Naive thymus-derived CD4-positive, alpha-beta T cell (primary cell): ENCODE measurements at places on chromosomes 4 and X.

- H3K36me3 ChIP-seq = no peaks in the 10 kb centered on the region
- H3K27ac ChIP-seq = no peak overlapping the region
- H3K27me3 ChIP-seq = no peaks in the 10 kb centered on the region
- no peak for DNase-seq
- no peak overlapping the region for H3K4me3 ChIP-seq
Measured at GRCh38 chrX:56968980-56969379, 26.4 kb downstream of the SPIN3 start.

- no peaks in the 10 kb centered on the region for H3K36me3 ChIP-seq
- no peak overlapping the region for H3K4me3 ChIP-seq
- no peaks in the 10 kb centered on the region for H3K27me3 ChIP-seq
- no peak overlapping the region for H3K27ac ChIP-seq
- DNase-seq = no peak
Measured at GRCh38 chrX:117977526-117977925, 139.1 kb downstream of the KLHL13 start.

DNA sequence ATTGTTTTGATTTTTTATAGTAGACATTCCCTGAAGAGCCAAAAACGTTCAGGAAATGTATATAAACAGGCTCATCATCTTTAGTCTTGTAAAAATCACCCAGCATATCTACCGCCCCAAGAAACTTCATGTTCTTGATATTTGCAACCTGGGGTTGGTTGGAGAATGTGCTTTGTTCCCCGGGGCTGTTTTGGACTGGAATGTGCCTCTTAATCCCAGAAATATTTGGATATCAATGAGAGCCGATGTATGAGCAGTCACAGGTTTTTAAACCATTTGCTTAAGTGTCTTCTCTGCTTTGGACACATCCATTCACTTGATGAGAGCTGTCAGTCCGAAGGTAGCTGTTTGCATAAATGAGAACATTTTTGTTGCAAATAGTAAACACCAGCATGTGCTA is 449.7 kb downstream of the PCDH7 start:
- no peaks in the 10 kb centered on the region for H3K27me3 ChIP-seq
- H3K27ac ChIP-seq = no peak overlapping the region
- H3K4me3 ChIP-seq = no peak overlapping the region
- H3K4me1 ChIP-seq = no peaks in the 10 kb centered on the region

DNA sequence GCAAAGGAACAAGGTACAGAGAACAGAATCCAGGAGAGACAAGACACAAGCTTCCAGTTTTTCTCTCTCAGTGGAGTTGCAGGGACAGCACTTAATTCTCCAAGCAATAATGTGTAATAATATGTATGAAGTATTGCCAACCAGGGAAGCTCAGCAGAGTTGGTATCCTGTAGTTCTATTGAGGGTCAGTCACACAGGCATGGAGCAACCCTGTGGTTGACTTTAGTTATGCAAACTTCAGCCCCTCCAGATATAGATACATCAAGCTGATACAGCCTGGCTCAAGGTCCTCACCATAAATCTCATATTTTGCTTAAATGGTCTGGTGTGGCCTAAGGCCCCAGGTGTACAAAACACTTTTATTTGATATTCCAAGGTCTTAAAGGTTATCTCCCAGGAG is 248.6 kb upstream of the EPHA5 start:
- DNase-seq = no peak
- H3K4me3 ChIP-seq = no peak overlapping the region
- H3K27me3 ChIP-seq = no peaks in the 10 kb centered on the region
- no peaks in the 10 kb centered on the region for H3K36me3 ChIP-seq
- H3K27ac ChIP-seq = no peak overlapping the region

DNA sequence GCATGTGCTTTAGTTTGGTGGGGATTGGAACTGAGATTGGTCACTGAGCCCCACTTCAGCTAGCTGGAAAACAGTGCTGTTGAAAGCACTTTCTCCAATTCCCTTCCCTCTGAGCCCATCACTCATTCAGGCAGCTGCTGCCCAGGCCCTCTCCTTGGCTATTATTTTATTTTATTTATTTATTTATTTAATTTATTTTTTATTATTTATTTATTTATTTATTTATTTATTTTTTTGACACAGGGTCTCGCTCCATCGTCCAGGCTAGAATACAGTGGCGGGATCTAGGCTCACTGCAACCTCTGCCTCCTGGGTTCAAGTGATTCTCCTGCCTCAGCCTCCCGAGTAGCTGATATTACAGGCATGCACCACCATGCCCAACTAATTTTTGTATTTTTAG is 51.8 kb upstream of the RBPJ start:
- no peaks in the 10 kb centered on the region for H3K27me3 ChIP-seq
- DNase-seq = no peak
- no peaks in the 10 kb centered on the region for H3K36me3 ChIP-seq
- no peaks in the 10 kb centered on the region for H3K4me1 ChIP-seq

GRCh38 chrX:16484338-16484737 is 165.6 kb upstream of the S100G start:
- H3K27ac ChIP-seq = no peak overlapping the region
- no peaks in the 10 kb centered on the region for H3K4me1 ChIP-seq
- H3K27me3 ChIP-seq = no peaks in the 10 kb centered on the region
- H3K4me3 ChIP-seq = no peak overlapping the region

DNA sequence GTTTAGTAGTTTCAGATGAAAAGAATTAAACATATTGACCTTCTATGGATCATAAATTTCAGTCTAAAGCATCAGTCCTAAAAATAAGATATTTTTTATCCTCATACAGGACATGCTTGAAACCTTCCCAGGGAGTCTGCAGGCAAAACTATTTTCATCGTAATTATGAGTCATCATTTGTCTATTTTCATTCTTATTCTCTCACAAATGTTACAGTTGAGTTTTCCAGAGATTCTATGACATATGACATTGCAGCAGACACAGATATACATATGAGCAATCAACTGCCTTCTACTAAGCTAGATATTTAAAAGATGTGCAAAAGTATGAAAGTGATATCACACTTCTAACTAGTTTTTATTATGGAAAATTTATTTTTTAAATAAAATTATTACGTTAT is 398.0 kb downstream of the MAGEB5 start:
- H3K27me3 ChIP-seq = no peaks in the 10 kb centered on the region
- no peak for DNase-seq
- no peak overlapping the region for H3K27ac ChIP-seq
- H3K4me3 ChIP-seq = no peak overlapping the region
- H3K4me1 ChIP-seq = no peaks in the 10 kb centered on the region
- no peaks in the 10 kb centered on the region for H3K36me3 ChIP-seq

GRCh38 chr4:24380957-24381665 is 203.2 kb downstream of the DHX15 start:
- no peak for DNase-seq
- H3K36me3 ChIP-seq = no peaks in the 10 kb centered on the region
- no peaks in the 10 kb centered on the region for H3K27me3 ChIP-seq
- no peak overlapping the region for H3K4me3 ChIP-seq
- H3K4me1 ChIP-seq = no peaks in the 10 kb centered on the region
- no peak overlapping the region for H3K27ac ChIP-seq

- H3K27me3 ChIP-seq = no peaks in the 10 kb centered on the region
- no peak for DNase-seq
- no peak overlapping the region for H3K27ac ChIP-seq
- H3K4me3 ChIP-seq = no peak overlapping the region
Measured at GRCh38 chrX:107560041-107560440, 68.3 kb upstream of the PRPS1 start.

DNA sequence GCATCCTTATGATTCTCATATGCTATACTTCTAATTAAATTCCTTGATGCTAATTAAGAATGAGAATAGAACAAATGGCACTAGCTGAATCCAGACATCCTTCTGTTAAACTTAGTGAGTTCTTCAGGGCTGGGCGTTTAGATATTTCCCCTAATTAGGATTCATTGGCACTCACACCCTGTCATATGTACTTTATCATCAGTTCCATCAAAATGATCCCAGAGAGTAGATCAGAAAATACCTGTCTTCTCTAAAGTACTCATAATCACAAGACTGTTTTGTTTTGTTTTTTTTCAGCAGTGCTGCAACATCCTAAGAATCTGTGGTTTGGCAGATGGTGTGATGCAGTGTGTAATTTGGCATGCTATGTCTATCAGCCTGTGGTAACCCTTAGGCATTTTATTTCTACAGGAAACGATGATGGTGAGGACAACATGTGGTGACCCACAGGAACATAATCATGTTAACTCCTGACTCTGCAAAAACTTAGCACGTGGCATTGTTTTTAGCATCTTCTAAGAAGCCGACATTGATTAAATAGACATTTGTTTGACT is 2528.4 kb downstream of the ARAP2 start:
- no peaks in the 10 kb centered on the region for H3K36me3 ChIP-seq
- H3K4me3 ChIP-seq = no peak overlapping the region
- no peaks in the 10 kb centered on the region for H3K27me3 ChIP-seq
- DNase-seq = no peak
- H3K4me1 ChIP-seq = no peaks in the 10 kb centered on the region
- no peak overlapping the region for H3K27ac ChIP-seq

- no peak overlapping the region for H3K27ac ChIP-seq
- H3K4me3 ChIP-seq = no peak overlapping the region
- H3K27me3 ChIP-seq = no peaks in the 10 kb centered on the region
- no peaks in the 10 kb centered on the region for H3K36me3 ChIP-seq
- no peak for DNase-seq
Measured at GRCh38 chr4:159048166-159048886, 54.6 kb upstream of the RAPGEF2 start.

DNA sequence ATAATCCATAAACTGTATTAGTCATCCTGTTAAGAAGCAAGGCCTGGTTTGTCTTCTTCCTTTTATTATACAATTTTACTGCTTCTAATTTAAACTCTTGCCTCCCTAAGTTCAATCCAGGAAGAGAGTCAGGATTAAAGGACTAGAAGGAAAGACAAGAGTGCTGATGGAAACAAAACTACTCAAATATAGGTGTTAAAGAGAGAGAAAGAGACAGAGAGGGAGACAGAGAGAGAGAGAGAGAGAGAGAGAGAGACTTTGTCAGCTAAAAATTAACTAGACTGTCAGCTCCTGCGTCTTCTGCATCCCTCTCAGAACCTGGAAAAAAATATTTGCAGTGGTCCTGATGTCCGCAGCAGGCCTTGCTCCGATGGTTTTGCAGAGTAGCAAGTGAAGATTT is 13.5 kb upstream of the FGG start:
- H3K4me1 ChIP-seq = no peaks in the 10 kb centered on the region
- no peaks in the 10 kb centered on the region for H3K27me3 ChIP-seq
- no peak overlapping the region for H3K4me3 ChIP-seq
- no peak overlapping the region for H3K27ac ChIP-seq

DNA sequence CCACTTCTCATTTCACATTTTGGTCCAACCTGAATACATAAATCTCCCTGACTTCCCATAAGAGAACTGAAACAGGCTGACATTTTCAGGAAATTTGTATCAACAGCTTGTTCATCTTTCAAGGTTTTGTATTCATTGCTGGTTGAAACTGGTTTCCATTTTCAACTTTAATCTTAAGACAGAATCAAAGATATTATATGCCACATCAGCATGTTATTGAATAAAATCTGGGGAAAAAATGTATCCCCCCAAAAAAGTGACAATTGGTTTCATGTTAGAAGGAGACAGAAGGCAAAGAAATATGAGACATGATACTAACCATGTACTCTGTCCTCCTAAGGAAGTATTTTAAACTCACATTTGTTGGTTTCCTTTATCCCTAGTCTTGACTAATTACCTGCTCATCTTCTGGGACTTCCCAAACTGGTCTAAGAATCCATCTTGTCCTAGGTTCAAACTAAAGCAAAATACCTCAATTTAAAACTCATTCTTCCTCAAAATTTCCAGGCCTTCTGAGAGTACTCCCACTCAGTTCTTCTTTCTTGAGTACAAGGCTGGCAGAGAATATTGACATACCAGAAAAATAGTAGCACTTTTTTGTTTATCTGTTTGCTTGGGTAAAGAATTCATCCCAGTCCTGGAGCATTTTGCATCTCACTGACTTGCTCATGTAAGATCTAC is 3.1 kb upstream of the ANTXR2 start:
- H3K36me3 ChIP-seq = peaks cover 10% of the 10 kb centered on the region
- peaks cover 13% of the 10 kb centered on the region for H3K4me1 ChIP-seq
- no peak overlapping the region for H3K4me3 ChIP-seq
- DNase-seq = no peak
- no peaks in the 10 kb centered on the region for H3K27me3 ChIP-seq

- no peak overlapping the region for H3K27ac ChIP-seq
- H3K27me3 ChIP-seq = no peaks in the 10 kb centered on the region
- DNase-seq = no peak
- no peak overlapping the region for H3K4me3 ChIP-seq
- no peaks in the 10 kb centered on the region for H3K36me3 ChIP-seq
Measured at GRCh38 chrX:15594371-15594770, 6.4 kb downstream of the ACE2 start.

- H3K36me3 ChIP-seq = no peaks in the 10 kb centered on the region
- DNase-seq = no peak
- H3K4me1 ChIP-seq = no peaks in the 10 kb centered on the region
- no peak overlapping the region for H3K4me3 ChIP-seq
Measured at GRCh38 chrX:57964975-57965374, 54.7 kb upstream of the ZXDA start.

- peak; percentile 44 for DNase-seq
- peak overlapping the region; percentile 52 for H3K4me3 ChIP-seq
- H3K36me3 ChIP-seq = no peaks in the 10 kb centered on the region
Measured at GRCh38 chrX:131816551-131817136, 206.5 kb upstream of the STK26 start.

GRCh38 chr4:112093636-112094202 is 51.5 kb upstream of the FAM241A start:
- no peaks in the 10 kb centered on the region for H3K27me3 ChIP-seq
- H3K27ac ChIP-seq = no peak overlapping the region
- no peak overlapping the region for H3K4me3 ChIP-seq
- H3K4me1 ChIP-seq = no peaks in the 10 kb centered on the region
- H3K36me3 ChIP-seq = no peaks in the 10 kb centered on the region

DNA sequence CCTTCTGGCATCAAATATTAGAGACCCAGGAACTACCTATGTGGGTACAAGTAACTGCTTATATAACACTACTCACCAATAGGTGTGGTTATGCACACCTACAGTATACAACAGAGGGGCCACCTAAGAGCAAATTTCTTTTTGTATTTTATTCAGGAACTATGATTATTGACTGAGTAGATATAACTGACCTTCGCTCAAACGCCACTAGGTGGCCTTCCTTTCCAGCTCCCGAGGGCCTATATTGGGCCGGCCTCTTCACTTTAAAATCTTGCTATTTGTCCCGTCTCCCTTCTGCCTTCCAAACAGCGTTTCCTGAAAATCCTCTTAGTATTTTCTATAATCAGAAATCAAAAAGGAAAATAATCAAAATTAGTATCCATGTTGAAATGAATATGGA is 19.9 kb upstream of the PABPC5 start:
- no peak overlapping the region for H3K4me3 ChIP-seq
- no peaks in the 10 kb centered on the region for H3K27me3 ChIP-seq
- H3K27ac ChIP-seq = no peak overlapping the region
- no peaks in the 10 kb centered on the region for H3K36me3 ChIP-seq

GRCh38 chrX:17525266-17525665 is 150.3 kb downstream of the NHS start:
- H3K27ac ChIP-seq = no peak overlapping the region
- no peaks in the 10 kb centered on the region for H3K36me3 ChIP-seq
- DNase-seq = no peak
- H3K4me3 ChIP-seq = no peak overlapping the region
- H3K27me3 ChIP-seq = no peaks in the 10 kb centered on the region
